ENCODE measurements at places on chromosomes 13 and 19.

DNA sequence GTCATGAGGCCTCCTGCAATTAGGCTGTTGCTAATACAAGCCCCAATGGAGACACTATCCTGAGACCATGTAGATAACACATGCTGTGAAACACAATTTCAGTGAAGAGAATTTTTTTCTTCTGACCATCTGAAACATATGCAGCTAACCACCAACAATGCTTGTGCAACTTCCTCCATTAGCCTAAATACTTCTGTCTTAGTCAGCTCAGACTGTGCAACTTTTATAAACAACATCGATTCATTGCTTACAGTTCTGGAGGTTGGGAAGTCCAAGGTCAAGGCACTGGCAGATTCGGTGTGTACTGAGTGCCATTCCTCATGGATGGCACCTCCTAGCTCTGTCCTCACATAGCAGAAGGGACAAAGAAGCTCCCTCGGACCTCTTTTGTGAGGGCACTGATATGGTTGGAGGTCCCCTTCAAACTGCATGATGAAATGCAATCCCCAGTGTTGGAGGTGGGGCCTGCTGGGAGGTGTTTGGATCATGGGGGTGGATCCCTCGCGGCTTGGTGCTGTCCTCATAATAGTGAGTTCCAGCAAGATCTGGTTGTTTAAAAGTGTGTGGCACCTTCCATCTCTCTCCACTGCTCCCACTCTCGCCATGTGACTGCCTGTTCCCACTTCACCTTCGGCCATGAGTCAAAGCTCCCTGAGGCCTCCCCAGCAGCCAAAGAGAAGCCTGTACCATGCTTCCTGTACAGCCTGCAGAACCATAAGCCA, 27.7 kb downstream of the STK24 start:
- DNase-seq: peak; percentile 73

- no peak for DNase-seq
Measured at GRCh38 chr13:111411151-111411858, 90.9 kb downstream of the TEX29 start.

DNA sequence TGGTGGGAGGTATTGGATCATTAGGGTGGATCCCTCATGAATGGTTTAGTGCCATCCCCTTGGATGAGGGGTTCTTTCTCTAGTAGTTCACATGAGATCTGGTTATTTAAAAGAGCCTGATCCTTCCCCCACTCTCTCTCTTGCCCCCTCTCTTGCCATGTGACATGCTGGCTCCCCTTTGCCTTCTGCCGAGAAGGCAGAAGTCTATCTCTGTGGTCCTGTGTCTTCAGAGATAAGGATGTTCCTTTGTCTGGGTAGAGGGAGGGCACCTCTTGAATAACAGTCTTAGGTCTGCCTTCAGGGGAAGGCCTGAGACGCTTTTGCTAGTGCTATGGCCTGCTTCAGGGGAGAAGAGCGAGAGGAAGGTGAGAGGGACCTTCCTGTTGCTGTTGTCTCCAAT, 2.0 kb upstream of the ZDHHC20 start:
- DNase-seq: no peak

GRCh38 chr19:41441321-41441945, 1.5 kb upstream of the ERICH4 start:
- no peak for DNase-seq

- peak; percentile 44 for DNase-seq
Measured at GRCh38 chr13:99150575-99151361, 49.9 kb upstream of the UBAC2 start.

DNA sequence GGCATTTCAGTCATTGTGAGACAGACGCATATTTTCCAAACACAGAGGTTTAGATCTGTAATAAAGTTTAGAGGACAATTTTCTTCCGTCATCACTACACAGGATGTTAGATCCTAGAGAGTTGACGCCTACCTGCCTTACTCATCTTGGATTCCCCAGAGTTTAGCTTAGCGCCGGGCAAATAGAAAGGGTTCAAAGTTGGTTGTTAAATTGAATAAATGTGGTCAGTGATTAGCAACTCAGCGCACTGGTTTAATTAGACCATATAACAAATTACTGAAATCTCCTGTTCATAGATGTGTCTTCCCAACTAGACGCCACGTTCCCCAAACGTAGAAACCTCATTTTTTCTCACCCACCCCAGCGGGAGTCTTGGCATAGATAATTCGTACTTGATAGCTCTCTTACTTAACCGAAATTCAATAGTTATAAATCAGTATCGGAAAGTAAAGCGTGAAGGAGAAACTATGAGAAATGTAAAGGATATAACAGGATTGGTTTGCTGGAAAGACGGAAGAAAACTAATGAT, 726 bp upstream of the UFM1 start:
- no peak for DNase-seq

- no peak for DNase-seq
Measured at GRCh38 chr13:44787617-44788016, 201.7 kb downstream of the NUFIP1 start.

DNA sequence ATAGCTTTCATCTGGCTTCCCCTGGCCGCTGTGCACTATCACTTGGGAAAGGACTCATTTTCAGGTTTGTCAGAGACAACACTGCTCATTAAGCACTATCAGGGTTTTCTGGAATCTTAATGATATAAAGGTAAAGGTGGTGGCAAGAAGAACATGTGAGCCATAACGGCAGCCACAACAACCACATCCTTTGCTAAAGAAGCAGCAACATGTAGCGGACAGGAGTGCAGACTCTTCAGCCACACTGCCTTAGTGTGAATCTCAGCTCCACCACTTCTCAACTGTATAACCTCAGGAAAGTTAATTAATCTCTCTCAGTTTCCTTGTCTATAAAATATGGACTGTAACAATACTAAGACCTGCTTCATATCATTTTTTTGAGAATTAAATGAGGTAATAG, 24.1 kb upstream of the MIR17HG start:
- no peak for DNase-seq

DNA sequence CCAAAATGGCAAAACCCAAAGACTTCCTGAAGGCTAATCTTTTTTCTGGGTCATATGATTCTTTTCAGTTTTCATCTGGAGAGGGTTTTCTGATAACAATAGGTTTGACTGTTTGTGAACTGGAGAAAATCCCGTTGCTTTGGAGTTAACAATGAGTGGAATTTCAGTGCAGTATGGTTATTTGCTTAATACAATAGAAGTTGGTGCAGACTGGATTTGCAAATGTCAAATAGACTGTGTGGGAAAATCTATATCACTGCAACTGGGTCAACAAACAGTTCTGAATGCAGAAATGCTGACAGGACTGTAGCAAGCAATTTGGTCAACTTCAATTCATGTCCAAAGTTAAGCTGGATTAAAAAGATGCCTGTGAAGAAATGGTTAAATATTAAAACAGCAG, 267.5 kb upstream of the ARGLU1 start:
- no peak for DNase-seq

DNA sequence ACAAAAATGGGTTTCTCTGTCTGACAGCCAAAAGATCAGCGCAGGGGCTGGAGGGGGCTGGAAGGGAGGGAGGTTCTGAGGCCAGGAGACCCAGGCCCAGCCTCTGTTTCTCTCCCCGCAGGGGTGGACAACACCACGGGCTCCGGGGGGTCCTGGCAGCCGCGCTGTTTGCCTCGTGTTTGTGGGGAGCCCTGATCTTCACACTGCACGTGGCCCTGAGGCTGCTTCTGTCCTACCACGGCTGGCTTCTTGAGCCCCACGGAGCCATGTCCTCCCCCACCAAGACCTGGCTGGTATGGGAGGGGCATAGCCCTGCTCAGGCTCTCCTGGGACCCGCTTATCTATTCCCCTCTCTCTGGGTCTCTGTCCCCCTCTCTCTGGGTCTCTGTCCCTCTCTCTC, 9.6 kb downstream of the CPT1C start:
- DNase-seq: no peak

DNA sequence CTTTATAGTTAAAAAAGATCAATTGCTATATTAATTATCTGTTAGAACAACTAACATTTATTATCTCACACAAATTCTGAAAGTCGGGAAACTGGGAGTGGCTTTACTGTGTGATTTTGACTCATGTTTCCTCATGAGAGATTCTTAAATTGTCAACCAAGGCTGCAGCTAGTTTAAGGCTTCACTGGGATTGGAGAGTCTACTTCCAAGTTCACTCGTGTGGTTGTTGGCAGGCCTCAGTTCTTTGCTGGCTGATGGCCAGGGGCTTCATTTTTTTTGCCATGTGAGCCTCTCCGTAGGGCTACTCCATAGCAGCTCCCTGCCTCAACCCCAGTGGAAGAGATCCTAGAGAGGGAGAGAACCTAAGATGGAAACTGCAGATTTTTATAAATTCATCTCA, 24.5 kb upstream of the LPAR6 start:
- DNase-seq: no peak

- DNase-seq: no peak
Measured at GRCh38 chr13:113378825-113379224, 14.9 kb upstream of the GRTP1 start.

- DNase-seq: no peak
Measured at GRCh38 chr13:110536006-110536693, 25.4 kb downstream of the RAB20 start.

GRCh38 chr13:79393564-79394249, 12.3 kb downstream of the RBM26 start:
- DNase-seq: no peak

- DNase-seq: no peak
Measured at GRCh38 chr13:75432045-75432444, 49.9 kb downstream of the TBC1D4 start.

Data from AG09319 (cell line).